ENCODE measurements at places on chromosomes 4 and X.

DNA sequence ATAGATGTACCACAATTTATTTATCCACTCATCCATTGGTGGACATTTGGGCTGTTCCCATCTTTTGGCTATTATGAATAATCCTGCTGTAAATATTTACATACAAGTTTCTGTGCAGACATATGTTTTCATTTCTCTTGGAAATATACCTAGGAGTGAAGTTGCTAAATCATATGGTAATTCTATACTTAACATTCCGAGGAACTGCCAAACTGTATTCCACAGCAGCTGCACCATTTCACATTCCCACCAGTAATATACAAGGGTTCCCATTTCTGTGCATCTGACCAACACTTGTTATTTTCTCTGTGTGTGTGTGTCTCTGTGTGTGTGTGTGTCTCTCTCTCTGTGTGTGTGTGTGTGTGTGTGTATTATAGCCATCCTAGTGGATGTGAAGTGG is 15.4 kb upstream of the DOCK11 start:
- DNase-seq = no peak

- DNase-seq = no peak
Observed at GRCh38 chr4:41601025-41601424, 63.1 kb downstream of the LIMCH1 start.

- DNase-seq = no peak
Observed at GRCh38 chr4:62119195-62119594, 919.1 kb downstream of the ADGRL3 start.

GRCh38 chrX:118392716-118393115 is 46.8 kb downstream of the WDR44 start:
- DNase-seq = no peak

GRCh38 chrX:13338996-13339515 is 19.2 kb upstream of the ATXN3L start:
- no peak for DNase-seq

DNA sequence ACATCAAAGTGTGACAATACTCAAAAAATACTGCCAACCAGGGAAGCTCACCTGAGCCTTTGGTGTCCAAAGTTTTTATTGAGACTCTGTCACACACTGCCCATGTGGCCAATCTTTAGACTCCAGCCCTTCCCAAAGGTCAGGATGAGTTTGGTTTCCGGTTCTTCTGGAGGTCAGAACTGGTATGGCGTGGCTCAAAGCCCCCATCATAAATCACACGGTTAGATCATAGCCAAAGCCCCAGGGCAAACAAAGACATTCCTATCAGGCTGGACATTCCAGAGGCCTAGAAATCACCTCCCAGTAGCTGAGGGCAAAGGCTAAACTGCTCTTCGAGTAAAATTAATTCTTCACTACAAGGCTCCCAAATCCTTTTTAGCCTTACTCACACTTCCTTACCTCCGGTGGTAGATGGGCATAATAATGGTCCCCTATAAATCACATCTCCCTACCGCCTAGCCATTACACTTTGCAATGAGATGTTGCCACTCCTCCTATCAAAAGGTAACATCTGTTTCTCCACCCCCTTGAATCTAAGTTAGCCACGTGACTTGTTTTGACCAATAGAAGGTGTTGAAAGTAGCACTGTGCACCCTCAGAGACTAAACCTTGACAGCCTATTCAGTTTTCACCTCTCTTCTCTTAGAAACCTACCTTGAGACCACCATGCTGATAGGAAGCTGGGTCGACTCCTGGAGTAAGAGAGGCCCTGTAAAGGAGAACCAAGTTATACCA is 137.8 kb upstream of the DUSP21 start:
- DNase-seq = no peak

Data from activated effector memory CD4-positive, alpha-beta T cell treated with Interleukin-2 at 50 U/mL for 16 hours (primary cell).